ENCODE measurements at places on chromosomes 4 and X.

DNA sequence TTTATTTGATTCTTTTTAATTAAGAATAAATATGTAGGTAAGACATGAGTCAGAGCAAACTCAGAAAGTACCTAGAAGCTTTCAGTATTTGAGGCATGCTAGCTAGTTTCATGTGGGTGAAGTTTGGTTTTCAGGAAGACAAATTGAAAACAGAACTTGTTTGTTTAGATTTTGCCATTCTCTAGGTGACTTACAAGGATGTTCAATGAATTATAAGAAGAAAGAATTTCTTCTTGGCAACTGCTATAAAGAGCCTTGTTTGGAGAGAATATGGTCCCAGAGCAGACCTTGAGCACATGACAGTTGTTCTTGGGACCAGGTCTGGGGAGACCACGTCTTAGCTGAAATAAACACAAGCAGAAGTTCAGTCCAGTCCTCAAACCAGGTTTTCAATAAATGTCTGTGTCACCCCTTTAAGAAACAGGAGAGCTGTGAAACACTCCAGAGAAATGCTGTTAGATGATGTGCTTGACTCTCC lies 38.0 kb upstream of the IL21 start:
- DNase-seq = no peak

- DNase-seq = no peak
Measured at GRCh38 chrX:4373791-4374190, 660.3 kb upstream of the PRKX start.

- no peak for DNase-seq
Measured at GRCh38 chrX:135420831-135421230, 913 bp upstream of the SMIM10L2A start.

GRCh38 chr4:37690976-37691375 lies 4.8 kb upstream of the RELL1 start:
- DNase-seq = no peak

- no peak for DNase-seq
Measured at GRCh38 chr4:114251020-114251419, 271.6 kb upstream of the ARSJ start.

DNA sequence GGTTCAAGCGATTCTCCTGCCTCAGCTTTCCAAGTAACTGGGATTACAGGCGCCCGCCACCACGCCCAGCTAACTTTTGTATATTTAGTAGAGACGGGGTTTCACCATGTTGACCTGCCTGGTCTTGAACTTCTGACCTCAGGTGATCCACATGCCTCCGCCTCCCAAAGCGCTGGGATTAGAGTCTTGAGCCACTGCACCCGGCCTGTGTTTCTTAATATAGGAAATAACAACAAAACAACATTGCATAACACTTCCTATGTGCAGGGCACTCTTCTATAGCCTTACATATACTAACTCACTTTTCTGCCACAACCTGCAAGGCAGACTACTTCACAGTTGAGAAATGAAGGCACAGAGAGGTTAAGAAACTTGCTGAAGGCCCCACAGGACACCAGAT lies 12.8 kb upstream of the TMEM131L start:
- DNase-seq = no peak

DNA sequence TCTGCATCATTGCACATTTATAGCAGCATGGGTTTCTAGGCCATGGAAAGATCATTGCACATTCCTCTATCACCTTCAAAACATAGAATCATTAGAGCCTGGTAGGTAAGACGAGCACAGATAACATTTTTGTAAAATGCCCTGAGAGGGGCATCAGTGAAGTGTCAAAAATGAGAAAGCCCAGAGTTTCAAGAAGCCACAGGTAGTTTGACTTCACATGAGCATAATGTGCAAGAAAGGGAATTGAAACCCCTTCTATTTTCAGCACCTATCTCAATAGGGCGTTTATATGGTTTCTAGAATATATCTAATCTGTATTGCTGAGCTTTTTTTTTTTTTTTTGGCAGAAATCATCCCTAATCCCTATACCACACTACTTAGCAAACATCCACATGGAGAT lies 2441.7 kb downstream of the ARAP2 start:
- no peak for DNase-seq

Data from GM19239 (cell line).